ENCODE measurements at places on chromosomes 5 and 9. TPM values are rescaled to one million over a fixed set of nuclear protein-coding genes. Genes with fewer than 3 reads are reported as not detected.

DNA sequence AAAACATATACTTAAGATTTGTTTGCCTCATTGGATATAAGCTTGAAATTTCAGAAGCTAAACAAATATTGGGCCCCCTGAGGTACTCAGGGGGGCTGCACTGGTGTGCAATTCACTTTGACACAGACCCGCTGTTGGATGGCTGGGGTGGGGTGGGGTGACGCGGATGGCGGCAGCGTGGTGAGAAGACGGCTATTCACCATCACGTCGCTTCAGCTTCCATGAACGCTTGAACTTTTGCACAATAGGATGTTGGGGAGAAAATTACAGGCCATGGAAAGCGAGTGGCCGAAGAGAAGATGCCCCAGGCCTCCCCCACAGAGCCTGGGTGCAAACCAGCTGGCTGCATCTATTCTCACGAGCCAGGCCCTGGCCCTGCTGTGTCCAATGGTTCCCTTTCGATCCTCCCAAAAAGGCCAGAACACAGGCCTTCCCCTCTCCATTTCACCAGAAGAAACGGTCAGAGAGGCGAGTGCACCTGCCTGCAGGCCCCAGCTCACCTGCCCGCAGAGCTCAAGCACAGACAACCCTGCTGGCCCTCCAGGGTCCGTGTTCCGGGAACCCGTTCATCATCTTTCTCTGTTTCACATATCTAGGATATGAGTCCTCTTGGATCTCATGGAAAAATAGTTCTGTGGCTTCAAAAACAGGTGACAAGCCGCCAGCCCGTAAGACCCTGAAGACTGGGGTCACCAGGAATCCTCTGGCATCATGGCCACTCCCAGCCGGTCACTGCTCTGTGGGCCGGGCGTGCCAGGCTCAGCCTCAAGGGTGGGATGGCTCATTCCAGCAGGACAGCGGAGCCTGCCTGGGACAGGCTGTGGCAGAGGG is 46.8 kb upstream of the SARDH start:
- no peak for DNase-seq

GRCh38 chr5:39224196-39224761 is 4.9 kb upstream of the FYB1 start:
- peak; percentile 55 for DNase-seq

- DNase-seq: no peak
Observed at GRCh38 chr5:124948754-124949275, 202.4 kb upstream of the ZNF608 start.

DNA sequence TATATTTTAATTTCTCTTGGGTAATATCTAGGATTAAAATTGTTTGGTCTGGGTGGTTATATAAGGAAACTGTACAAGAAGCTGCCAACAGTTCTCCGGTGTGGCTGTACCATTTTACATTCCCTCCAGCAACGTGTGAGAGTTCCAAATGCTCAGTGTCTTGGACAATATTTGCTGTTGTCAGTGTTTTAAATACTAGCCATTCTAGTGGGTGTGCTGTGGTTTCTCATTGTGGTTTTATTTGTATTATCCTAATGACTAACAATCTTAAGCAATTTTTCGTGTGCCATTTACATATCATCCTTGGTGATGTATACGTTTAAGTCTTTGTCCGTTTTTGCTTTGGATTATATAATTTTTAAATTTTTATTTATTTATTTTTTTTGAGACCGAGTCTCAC is 34.0 kb downstream of the TNFSF15 start:
- no peak for DNase-seq

- DNase-seq: no peak
Observed at GRCh38 chr9:122948313-122948712, 7.5 kb downstream of the RABGAP1 start.

The CA9 gene
- total RNA-seq: not detected

Measured in lower lobe of right lung (tissue), 2 donors.